ENCODE measurements at places on chromosomes 4 and X. TPM values are rescaled to one million over a fixed set of nuclear protein-coding genes. Genes with fewer than 3 reads are reported as not detected.

GRCh38 chr4:89303814-89304388 lies 3.7 kb downstream of the GPRIN3 start:
- no peak for DNase-seq

GRCh38 chrX:68433155-68433980 lies at the start of gene OPHN1:
TSS of gene OPHN1 (minus strand) at chrX:68433495. CDS start at chrX:68433020, 475 bp downstream.
- peak; percentile 27 for DNase-seq

- DNase-seq, result no peak
These were observed 221.8 kb upstream of the KCNIP4 start for GRCh38 chr4:22170353-22170752.

GRCh38 chrX:23937100-23937499 lies 29.3 kb downstream of the CXorf58 start:
- no peak for DNase-seq

DNA sequence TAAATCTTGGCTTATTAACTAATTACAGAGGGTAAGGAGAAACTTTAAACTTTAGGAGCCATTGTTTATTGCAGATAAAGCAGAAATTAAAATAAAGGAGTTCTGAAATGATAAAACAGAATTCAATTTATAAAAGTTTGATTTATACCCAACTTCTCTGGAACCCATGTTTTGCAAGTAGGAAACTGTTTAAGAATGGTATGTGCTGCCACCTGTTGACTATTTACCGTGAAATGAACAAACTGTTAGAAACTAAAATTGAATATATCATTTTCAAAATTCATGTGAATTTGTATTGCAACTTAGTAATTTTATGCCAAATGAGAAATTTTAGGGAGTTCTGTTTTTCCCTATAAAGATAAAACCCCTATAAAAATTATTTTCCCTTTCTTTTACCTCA lies 11.0 kb upstream of the TBC1D8B start:
- no peak for DNase-seq

GRCh38 chr4:52904421-52904820 lies 42.3 kb downstream of the RASL11B start:
- no peak for DNase-seq

DNA sequence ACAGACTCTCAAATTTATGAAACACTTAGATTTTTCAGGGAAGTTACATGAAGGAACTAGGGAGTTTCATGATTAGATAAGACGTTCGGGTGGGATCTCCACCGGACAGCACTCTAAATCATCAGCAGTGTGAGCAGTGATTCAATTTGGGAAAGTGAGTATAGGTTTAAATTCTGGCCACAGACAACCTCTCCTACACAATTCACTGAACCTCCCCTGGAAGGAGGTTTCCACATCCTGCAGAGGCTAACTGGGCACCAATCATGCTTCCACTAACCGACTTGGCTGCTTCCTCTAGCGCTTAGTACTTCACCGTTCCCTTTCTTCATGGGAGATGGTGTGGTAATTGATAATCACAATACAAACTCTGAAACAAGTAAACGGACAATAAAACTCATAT lies 5.6 kb downstream of the CXCL9 start:
- no peak for DNase-seq

GRCh38 chr4:108149588-108150380 lies 18.9 kb downstream of the LEF1 start:
- no peak for DNase-seq

DNA sequence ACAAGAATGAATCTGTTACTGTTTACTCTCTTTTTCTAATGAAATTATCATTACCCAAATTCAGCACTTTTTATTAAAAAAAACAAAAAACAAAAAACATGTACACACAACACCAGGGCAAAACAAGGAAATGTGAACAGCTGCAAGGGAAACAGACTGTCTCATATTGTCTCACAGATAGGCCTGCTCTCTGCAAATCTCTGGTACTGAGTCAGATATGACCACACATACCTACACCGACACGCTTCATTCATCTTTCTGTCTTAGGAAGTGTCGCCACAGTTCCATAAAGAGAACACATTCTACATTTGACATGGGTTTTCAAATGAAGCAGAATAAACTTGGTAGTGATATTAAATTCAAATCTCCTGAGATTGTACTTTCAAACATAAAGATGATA lies 92.2 kb upstream of the GPR34 start:
- no peak for DNase-seq

GRCh38 chr4:47410271-47410670 lies 53.2 kb downstream of the COMMD8 start:
- DNase-seq, result no peak

GRCh38 chr4:128068918-128069317 lies 7.8 kb downstream of the LARP1B start:
- DNase-seq, result no peak

DNA sequence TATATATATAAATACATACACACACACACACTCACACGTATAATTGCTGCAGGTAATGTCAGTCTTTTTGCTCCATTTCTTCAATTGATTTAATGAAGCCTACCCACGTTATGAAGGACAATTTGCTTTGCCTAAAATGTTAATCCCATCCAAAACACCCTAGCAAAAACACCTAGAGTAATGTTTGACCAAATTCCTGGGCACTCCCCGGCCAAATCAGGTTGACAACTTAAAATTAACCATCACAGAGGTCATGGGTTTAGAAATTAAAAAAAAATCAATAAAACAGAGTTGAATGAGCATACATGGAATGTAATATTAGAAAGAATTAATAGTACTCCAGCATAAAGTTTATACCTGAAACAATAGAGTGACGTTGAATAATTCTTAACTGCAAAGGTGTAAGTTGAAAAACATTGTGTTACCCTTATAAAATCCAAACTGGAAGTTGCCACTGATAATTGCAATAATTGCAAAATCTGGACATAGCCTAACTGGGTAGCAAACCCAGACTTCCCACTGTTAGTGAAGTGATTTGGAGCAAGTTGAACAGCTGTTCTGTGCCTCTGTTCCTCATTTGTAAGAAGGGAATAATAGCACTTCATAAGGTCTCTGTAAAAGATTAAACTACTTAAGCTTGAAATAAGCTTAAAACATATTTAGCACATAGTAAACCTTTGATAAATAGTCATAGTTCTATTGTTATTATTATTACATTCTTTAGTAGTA lies 2120.5 kb downstream of the PCDH7 start:
- no peak for DNase-seq

DNA sequence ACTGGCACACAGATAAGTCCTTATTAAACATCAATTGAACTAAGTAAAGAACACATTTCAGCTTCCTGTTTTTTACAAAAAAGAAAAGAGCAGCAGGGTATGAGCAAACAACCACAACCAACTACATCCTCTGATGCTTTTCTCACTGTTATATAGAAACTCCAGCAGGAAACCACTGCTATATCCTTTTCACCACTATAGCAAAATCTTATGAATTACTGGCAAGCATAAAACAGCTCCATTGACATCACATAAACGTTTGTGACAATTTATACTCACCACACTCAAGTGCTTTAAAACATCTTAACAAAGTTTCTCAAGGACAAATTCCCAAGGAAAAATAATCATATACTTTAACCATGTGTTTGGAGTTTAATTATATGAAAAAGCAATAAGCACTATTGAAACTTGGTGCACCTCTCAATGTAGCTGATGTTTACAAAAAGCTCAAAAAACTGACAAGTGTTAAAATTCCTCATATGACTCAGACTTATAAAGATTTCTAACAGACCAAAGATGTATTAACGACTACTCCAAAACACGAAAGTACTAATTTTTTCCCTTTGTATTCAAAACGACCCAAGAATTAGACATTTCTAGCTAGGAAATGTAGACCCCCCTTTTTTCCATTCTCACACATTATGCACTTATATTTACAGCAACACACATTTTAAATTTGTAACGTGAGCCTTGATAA lies 12.9 kb downstream of the GPRIN3 start:
- no peak for DNase-seq

- DNase-seq, result no peak
These were observed 25.0 kb downstream of the ADGRA3 start for GRCh38 chr4:22490718-22491315.

GRCh38 chr4:176979416-176979815 lies 186.7 kb upstream of the VEGFC start:
- DNase-seq, result no peak

DNA sequence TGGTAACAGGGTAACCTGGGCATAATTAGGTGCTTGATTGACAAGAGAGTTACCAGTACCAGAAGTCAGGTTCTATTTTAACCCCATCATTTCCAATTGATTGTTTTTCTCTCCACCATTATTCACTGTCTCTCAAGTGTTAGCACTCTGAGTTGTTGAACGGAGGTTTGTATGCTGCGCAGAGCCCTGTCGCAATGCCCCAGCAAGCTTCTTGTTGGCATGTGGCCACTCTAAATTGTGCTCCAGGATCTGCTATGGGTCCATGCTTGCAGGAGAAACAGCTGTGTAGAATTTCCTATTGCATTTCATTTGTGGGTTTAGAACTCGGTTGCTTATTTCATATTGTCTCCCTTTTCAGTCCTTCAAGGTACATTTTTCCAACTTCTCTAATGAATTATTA lies 98.2 kb downstream of the KLHL8 start:
- DNase-seq, result no peak

DNA sequence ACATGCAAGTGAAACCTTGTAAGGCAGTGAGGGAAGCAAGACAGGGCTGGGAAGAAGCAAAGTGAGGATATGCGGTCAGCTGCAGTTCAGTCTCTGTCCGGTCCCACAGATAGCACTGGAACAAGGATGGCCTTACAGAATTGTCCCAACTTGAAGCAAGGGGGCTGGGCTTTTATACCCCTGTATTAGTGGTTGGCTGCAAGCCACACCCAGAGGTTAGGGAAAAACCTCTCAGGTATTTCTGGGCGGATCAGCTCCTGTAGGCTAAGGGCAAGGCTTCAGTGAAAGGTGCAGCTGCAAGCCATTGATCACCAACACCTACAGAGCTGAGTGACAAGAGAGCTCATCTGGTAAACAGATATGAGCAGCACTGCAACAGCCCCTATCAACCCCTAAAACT lies 89.0 kb downstream of the KDR start:
- DNase-seq, result no peak

GRCh38 chrX:119573840-119574393 lies 446 bp upstream of the UBE2A start:
- no peak for DNase-seq

GRCh38 chr4:145171911-145172310 lies 8.5 kb downstream of the OTUD4 start:
- DNase-seq, result no peak

DNA sequence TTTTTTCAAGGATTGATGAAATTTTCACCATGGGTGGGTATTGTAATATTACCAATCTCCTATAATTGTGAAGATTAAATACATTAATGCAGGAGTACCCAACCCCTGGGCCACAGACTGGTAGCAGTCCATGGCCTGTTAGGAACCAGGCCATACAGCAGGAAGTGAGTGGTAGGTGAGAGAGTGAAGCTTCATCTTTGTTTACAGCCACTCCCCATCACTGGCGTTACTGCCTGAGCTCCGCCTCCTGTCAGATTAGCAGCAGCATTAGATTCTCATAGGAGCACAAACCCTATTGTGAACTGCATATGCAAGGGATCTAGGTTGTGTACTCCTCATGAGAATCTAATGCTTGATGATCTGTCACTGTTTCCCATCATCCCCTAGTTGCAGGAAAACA lies 15.1 kb downstream of the RAPGEF2 start:
- no peak for DNase-seq

DNA sequence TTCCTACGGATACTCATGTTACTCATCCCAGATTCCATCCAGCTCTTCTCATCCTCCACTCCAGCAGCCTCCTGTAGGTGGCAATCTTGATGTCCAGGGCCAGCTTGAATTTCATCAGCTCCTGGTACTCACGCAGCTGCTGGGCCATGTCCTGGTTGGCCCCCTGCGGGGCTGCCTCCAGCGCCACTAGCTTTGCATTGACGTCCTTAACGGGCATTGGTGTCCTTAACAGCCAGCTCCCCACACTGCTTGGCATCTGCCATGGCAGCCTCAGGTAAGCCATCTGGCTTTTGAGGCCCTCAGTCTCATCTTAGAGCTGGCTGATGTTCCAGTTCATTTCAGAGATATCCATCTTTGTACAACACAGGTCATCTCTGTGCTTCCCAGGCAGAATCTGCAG lies 223.7 kb downstream of the FGF13 start:
- DNase-seq, result no peak

DNA sequence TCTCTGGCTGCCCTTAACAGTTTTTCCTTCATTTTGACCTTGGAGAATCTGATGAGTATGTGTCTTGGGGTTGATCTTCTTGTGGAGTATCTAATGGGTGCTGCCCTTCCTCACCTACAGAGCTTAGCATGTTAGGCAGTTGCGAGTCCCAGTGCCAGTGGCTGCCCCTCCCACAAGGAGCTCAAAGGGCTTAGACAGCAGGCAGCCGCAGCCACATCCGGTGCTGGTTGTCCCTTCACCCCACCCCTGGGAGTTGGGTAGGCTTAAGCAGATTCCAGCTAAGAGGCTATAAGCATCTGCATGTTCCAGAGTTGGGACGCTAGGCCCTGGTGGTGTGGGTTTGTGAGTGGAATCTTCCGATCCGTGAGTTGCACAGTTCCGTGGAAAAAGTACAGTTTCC lies 322.1 kb upstream of the ARX start:
- no peak for DNase-seq

- DNase-seq, result no peak
These were observed 838.2 kb upstream of the FTHL17 start for GRCh38 chrX:31909850-31910572.

DNA sequence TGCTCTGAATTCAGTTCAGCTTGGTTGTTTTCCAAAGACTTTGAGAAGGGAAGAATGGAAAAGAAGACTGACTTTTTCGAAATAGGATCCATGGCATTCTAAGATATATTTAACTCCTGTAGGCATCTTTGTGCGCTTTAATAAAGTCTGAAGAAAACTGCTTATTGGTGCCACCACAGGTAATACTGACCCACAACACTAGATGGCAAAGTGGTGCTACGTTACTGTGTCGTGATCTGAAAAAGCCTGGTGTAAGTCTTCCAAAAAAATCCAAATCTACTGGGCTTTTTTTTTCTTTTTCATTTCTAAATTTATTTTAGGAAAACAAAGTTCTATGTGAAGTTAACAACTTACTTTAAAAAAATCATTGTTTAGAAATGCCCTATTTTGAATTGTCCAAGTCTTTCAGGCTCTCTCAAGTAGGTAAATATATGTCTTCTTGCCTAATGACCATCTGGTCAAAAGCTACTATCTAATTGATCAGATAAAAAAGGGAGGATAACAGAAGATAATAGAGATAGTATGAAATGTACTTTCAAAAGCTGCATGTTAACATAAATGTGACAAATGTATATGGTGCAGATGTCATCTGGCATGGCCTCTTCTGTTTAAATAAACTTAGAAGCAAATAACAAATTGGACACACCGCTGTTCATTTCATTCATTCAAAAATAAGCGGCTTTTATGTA lies 47.0 kb upstream of the MID1IP1 start:
- DNase-seq, result no peak

GRCh38 chrX:40875476-40875875 lies 140.1 kb upstream of the MED14 start:
- no peak for DNase-seq

Gene SLC49A3
- 21.1 TPM for total RNA-seq

Gene TCEANC
- 3.7 TPM for total RNA-seq

Gene SLC25A31
- not detected for total RNA-seq

Gene RPS6KA6
- 0.84 TPM for total RNA-seq

Gene SEPTIN6
- total RNA-seq, result 18.1 TPM

Gene KLB
- 9.5 TPM for total RNA-seq

Gene SUPT20HL2
- total RNA-seq, result 0.19 TPM

Gene NHSL2
- total RNA-seq, result 15.0 TPM

Gene CITED1
- total RNA-seq, result 0.60 TPM

Gene GAGE12H
- not detected for total RNA-seq

Gene MAGEB2
- not detected for total RNA-seq

Gene FTHL17
- total RNA-seq, result not detected
